ENCODE measurements at places on chromosomes 4 and X.

- DNase-seq, result no peak
Observed at GRCh38 chrX:40015693-40016092, 82.1 kb downstream of the BCOR start.

DNA sequence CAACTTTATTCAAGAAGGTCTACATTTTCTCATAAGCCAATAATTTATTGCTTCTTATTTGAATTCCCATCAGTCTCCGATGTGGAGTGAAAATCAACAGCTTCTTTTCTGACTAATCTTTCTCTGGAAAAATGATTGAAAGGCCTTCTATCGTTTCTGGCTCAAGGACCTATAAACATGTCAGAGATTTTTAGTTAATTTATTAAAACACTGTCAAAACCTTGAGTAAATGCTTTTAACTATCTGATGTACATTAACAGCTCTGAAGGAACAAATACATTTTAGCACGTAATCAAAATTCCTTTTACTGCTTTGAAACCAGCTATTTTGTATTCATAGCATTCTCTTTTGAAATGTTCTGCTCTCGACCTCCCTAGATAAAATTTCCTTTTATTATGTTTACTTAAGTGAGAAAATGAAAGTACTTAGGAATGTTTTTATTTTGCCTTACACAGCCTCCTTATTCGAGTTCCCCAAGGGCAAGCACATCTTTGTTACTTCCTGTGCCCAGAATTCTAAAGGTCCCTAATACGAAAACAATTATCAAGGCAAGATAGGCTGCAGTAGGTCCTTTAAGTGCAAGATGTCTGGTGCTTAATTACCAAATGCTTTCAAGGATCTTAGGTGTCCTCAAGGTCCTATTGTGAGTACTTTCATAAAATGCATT, 3.1 kb upstream of the ZFX start:
- no peak for DNase-seq

- no peak for DNase-seq
Observed at GRCh38 chr4:89708903-89709421, 128.0 kb downstream of the SNCA start.

GRCh38 chrX:50072110-50072509, 128.7 kb downstream of the AKAP4 start:
- DNase-seq, result no peak

DNA sequence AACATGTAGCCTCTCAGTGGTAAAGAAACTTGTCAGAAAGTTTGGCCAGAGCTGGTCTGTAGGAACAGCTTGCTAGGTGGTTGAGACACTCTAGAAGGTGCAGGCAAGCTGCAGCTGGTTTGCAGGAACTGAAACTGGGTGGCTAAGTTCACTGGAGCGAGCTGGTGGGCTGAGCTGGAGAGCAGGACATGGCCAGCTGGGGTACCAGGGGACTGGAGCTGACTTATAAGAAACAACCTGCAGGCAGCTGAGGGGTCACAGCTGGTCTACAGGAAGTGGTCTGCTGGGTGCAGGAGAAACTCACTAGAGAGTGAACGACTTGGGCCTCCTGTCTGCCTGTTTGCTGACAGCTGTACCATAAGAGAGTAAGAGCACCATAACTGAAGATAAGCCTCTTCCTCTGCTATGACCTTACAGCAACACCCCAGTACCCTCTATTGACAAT, 157.1 kb upstream of the LNX1 start:
- no peak for DNase-seq

DNA sequence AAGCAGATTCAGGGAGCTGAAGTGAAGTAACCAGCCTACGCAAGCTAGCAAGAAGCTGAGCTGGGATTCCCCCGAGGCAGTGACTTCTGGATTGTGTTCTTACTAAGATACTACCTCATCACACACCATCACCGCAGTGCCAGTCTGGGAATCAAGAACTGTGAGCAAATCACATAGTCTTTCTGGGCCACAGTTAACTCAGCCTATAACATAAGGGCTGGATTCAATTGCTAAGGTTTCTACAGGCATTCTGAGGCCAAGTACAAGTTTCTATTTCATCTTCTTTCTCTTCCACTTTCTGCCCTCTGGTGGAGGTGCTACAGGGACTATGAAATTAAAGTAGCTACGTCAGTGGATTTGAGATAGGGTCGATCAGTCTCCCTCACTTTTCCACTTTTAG, 1.4 kb upstream of the CORIN start:
- peak; percentile 74 for DNase-seq

GRCh38 chrX:69207216-69207615, 42.0 kb upstream of the PJA1 start:
- DNase-seq, result no peak

GRCh38 chr4:8108991-8109390, 49.6 kb downstream of the ABLIM2 start:
- DNase-seq, result no peak
